CD4-positive, alpha-beta T cell treated with Interleukin-6 at 100 ng/mL for 8 hours (primary cell): ENCODE measurements at places on chromosomes 1 and 21.
A peak's percentile ranks its signal among the peaks of the same experiment; 100 is the strongest.

- DNase-seq = peak; percentile 2
These were observed 100.0 kb upstream of the HNRNPU start for GRCh38 chr1:244964112-244964971.

GRCh38 chr1:172779491-172779890 is 120.6 kb downstream of the FASLG start:
- no peak for DNase-seq

- no peak for DNase-seq
These were observed 744 bp downstream of the ZNF670 start for GRCh38 chr1:247077876-247078257.

DNA sequence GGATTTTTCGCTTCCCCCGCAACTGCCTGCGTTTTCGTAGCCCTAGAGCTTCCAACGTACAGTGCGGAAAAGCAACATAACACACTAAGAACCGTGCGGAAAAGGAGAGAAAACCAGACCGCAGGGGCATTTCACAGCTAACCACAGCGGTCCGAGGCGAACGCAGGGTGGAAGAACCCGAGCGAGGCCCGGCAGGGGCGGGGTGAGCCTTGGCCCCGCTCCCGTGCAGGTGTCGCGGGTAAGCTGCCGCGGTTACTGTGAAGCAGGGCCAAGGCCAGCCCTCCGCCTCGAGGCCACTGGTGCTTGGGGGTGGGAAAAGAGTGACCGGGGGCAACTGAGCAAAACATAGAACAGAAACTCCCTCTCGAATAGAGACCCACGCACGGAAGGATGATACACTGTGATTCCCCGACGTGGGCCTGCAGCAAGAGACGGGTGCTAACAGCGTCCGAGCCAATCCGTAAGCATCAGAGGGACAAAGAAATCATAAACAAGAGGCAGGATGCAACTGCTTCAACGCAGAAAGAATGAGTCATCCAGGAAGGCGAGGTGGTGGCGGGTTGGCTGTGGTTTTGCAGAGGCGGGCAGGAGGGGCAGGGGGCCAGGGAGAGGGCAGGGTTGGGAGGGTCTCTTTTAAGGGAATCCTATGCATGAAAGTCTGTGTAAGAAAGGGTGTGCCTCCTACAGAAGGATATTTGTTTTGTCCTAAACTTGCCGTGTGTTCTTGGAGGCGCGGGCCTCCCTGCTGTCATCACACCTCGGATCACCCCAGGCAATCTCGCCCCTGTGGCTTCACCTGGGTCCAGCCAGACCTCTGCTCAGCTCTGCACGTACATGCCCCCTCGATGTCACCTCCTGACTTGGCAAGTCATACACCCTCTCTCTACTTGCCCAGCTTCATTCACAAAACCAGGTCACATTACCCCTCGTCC is 7.3 kb downstream of the GNG4 start:
- DNase-seq = peak; percentile 70

- no peak for DNase-seq
These were observed 2.9 kb upstream of the FCMR start for GRCh38 chr1:206924592-206925105.

DNA sequence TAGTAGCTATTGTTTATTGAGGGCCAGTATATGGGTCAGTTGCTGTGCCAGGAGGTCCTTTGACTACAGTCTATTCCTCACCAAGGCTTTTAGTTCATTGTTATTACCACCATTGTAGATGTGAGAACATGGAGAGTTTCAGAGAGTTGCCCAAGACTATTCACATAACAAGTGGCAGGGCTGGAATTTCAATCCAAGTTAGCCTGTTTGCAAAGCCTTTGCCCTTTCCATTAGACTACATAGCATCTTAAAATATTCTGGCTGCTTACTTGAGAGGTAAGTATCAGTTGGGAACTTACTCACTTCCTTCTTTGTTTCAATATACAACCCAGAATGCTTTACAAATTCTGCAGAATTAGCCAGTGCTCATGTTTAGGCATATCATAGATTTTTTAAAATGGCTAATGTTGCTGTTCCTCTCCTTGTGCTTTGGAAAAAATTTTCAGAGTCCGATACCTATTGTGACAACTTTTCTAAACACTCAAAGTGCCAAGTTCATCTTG is 141.2 kb downstream of the FGGY start:
- DNase-seq = no peak

DNA sequence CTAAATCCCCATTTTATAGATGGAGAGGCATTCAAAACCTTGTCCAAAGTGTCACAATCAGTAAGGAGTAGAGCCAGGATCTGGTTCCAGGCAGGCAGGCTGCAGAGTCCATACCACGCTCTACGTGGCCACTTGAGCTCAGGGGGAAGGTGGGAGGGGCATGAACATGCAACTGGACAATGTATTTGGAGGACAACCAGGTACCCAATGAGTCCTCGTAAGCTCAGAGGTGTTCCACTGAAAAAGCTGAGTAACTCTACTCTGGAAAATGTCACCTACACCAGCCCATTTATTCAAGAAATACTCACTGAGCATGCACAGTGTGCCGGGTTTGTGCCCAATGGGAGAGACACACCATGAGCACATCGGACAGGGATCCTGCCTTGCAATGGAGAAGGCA is 11.2 kb upstream of the GUCA2B start:
- DNase-seq = no peak
